ENCODE measurements at places on chromosomes 4 and X.
A peak's percentile ranks its signal among the peaks of the same experiment; 100 is the strongest.

DNA sequence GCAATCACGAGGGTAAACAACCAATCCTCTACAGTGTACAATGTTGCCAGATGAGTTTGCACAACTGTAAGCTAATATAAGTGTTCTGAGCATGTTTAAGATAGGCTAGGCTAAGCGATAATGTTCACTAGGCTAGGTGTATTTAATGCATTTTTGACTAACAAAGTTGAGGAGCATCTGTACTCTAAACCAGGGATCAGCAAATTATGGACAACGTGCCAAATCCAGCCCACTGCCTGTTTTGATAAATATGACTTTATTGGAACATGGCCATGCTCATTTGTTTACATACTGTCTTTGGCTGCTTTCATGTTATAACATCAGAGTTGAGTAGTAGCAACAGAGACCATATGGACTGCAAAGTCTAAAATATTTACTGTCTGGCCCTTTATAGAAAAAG is 46.3 kb upstream of the ARHGEF6 start:
- DNase-seq = no peak

- DNase-seq = peak; percentile 81
Measured at GRCh38 chr4:168558599-168558998, 61.7 kb downstream of the PALLD start.

DNA sequence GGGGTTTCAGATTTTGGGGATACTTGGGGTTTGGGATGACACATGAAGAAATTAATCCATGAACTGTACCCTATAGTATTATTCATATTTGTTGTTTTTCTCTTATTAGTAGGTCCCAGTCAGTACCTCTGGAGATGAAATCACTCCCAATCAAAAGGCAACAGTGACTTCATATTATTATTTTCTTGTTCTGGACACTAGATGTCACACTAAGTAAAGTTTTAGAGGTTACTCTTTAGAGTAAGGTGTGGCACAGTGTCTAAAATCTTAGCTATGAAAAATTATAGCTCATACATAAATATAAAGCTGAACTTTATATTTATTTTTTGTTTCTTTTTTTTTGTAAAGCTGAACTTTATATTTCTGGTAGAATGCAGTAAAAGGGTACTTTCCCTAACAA is 35.1 kb downstream of the FAM114A1 start:
- DNase-seq = no peak

GRCh38 chr4:83885256-83886182 is 349.6 kb downstream of the GPAT3 start:
- DNase-seq = no peak

DNA sequence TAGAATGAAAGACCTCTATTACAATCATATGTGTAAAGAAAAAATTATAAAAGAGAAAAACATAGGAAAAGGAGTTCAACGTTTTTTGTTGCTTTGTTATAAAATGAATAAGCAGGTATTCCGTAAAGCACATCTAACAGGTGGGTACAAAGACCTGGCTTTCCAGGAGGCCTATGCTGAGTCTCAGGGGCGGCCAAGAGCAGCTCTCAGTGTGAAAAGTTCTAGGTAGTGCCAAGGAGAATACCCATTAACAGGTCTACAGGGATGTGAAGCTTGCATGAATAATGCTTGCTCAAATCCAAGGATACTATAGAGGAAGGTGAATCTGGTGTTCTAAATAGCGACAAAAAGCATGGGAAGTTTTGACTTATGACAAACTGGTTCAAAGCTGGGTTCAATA is 944.4 kb downstream of the PDHA2 start:
- no peak for DNase-seq

DNA sequence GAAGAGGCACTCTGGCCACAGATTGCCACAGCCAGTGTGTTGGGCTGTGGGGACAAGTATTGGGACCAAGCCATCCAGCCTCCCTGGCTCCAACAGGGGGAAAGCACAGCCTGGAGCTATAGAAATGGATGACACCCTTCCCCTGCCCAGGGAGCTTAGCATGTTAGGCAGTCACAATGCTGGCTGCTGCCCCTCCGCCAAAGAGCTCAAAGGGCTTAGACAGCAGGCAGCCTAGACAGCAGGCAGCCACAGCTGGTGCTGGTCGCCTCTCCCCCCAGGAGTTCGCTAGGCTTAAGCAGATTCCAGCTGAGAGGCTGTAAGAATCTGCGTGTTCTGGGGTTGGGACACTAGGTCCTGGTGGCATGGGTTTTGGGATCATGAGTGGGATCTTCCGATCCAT is 94.5 kb upstream of the MXRA5 start:
- no peak for DNase-seq

GRCh38 chr4:156798438-156798837 is 173.2 kb downstream of the PDGFC start:
- no peak for DNase-seq

DNA sequence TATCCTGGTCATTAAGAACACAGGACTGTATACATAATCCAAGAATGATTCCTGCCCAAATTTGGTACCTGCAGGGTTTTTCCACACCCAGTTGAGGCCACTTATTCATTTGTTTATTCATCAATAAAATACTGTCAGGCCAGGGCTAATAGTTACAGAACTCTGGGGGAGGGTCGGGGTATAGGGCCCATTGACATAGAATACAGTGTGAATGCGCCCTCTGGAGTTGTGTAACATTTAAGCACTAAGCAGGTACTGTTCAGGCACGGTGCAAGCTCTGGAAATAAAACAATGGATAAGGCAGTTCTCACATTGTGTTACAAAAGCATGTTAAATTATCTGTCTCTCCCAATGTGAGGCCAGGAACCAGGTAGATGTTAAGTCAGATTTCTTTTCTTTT is 30.8 kb upstream of the LRBA start:
- DNase-seq = no peak

- peak; percentile 20 for DNase-seq
Measured at GRCh38 chrX:41602816-41603345, 85.9 kb upstream of the GPR34 start.

GRCh38 chr4:99647071-99647470 is 10.6 kb downstream of the C4orf54 start:
- DNase-seq = no peak

- DNase-seq = peak; percentile 26
Measured at GRCh38 chr4:137576446-137576845, 44.2 kb upstream of the PCDH18 start.

GRCh38 chr4:128521648-128522111 is 234.1 kb upstream of the PGRMC2 start:
- peak; percentile 25 for DNase-seq

DNA sequence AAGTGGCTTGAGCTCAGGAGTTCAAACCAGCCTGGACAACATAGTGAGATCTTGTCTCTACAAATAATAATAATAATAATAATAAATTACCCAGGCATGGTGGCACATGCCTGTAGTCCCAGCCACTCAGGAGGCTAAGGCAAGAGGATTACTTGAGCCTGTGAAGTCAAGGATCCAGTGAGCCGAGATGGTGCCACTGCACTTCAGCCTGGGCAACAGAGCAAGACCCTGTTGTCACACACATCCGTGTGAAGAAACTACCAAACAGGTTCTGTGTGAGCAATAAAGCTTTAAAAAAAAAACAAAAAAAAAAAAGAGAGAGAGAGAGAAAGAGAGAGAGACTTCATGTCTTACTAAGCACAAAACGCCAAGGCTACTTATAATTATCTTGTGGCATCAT is 42.5 kb downstream of the ANOS1 start:
- no peak for DNase-seq

DNA sequence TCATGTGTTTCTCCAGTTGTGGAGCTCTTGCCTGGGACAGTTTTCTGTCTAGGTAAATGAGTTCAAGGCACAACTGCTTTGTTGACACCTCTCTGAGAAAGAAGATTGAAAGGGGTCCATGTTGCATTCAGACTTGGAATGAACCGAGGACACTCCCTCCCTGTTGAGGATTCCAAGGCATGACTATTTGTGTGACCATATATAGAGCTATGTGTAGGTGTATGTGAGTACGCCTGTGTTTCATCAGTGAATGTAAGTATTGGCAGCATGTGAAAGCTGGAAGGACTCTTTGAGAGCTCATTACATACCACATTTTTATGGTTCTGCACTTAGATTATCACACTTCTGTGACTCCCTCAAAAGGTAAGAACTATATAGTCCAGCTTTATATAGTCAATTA is 3.4 kb downstream of the HEPH start:
- DNase-seq = peak; percentile 51

GRCh38 chr4:53374777-53375258 is 2.6 kb upstream of the FIP1L1 start:
- DNase-seq = no peak

DNA sequence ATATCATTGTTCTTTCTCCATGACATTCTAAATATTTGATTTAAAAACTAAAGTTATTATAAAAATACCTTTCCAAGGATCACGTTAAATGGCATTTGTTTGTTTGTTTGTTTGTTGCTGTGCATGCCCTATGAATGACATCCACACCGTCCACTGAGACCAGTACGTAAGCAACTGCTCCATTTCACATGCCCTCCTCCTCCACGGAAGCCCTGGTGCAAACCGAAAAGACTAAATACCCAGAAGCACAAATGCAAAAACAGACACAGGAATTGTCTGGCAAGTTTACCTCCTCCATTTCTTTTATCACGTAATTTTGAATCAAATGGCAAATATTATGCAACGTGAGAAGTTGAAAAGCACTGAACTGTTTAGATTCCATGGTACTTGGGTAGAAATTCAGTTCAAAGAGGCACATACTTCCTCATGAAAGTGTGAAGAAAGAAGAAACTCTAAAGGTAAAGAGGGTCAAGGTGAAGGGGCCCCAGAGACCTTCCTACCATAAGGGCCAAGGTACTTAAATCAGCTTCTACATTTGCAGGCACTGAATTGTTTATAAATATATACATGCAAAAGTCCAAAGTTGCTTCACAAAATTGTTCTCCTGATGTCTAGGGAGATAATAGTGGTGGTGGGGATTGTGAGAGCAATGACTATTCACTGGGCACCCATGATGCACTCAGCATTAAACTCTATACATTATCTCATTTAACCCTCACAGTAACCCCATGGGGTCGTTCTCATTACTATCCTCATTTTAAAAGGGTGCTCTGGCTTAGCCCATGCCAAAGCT is 23.4 kb downstream of the IRF2 start:
- no peak for DNase-seq

DNA sequence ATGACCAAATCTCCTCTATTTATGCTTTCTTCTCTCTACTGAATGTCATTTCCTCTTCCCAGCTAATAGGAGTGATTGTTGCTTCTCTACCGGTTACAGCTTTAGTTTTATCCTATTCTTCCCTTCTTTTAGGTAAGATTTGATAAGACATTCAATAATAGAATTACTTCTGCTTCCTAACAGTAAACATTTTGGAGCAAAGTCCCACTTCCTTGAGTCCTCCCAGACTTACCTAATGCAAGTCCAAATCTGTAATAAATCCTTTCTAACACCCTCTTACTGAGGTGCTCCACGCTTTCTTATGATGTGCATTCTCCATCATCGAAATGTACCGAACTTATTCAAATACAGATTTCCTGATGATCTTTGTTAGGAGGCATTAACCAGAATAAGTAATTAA is 79.2 kb upstream of the GPM6A start:
- no peak for DNase-seq

DNA sequence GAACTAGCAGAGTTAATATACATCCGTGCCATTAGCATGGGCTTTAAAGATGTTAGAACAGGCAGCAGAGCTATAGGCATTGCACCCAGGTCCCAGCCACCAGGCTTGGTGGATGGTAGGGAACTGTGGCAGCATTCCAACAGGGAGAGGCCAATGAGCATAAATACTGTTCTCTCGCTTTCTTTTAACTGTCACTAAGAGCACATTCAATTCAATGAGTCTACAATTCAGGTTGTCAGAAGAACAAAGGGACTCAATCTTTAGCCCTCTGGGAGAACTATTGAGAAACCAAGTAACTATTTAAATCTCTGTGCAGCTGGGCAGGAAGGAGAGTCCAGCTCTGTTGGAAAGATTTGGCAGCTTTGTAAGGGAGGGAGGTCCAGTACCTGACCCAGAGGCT is 165.6 kb downstream of the CHIC1 start:
- DNase-seq = no peak

- peak; percentile 71 for DNase-seq
Measured at GRCh38 chr4:81360737-81361136, 111.0 kb downstream of the RASGEF1B start.

DNA sequence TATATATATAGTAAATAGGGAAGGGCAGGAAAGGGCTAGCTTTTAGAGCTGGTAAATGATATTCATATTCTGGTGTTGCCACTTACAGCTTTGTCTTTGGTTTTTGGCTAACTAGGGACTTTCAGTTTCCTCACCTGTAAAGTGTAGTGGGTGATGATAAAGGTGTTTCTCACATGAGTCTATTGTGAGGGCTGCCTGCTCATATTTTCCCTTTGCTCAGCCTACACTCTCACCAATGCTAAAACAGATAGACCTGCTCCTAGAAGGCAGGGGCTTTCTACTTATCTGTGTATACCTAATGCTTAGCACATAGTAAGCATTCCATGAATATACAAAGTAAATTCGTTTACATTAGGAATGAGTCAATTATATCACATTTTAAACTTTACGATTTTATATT is 137.2 kb upstream of the HS3ST1 start:
- no peak for DNase-seq

GRCh38 chr4:71254451-71255012 is 84.3 kb upstream of the SLC4A4 start:
- no peak for DNase-seq

- no peak for DNase-seq
Measured at GRCh38 chrX:109926743-109927662, 75.9 kb upstream of the TMEM164 start.

- DNase-seq = no peak
Measured at GRCh38 chr4:128775916-128776315, 33.6 kb upstream of the JADE1 start.

All from fibroblast of skin of abdomen (primary cell).